ENCODE measurements at places on chromosomes 2 and 18. TPM values are rescaled to one million over a fixed set of nuclear protein-coding genes. Genes with fewer than 3 reads are reported as not detected.

LRP2 gene
- under 0.01 TPM for total RNA-seq

ALS2 gene
- total RNA-seq: 37.6 TPM

CNNM3 gene
- 8.2 TPM for total RNA-seq

MC5R gene
- under 0.01 TPM for total RNA-seq

ANKRD62 gene
- under 0.01 TPM for total RNA-seq

HS6ST1 gene
- 12.8 TPM for total RNA-seq

CHRNA1 gene
- 0.38 TPM for total RNA-seq

CNTNAP5 gene
- total RNA-seq: under 0.01 TPM

ASTL gene
- total RNA-seq: not detected

THUMPD2 gene
- 5.9 TPM for total RNA-seq

GALNT13 gene
- 0.28 TPM for total RNA-seq

TEX44 gene
- total RNA-seq: not detected

FAM168B gene
- total RNA-seq: 99.5 TPM

RRM2 gene
- total RNA-seq: 3.7 TPM

CCDC68 gene
- total RNA-seq: 5.9 TPM

MGAT4A gene
- 0.28 TPM for total RNA-seq

ATOH8 gene
- total RNA-seq: 28.2 TPM

CLEC4F gene
- not detected for total RNA-seq

C18orf54 gene
- 3.1 TPM for total RNA-seq

EPB41L3 gene
- 24.0 TPM for total RNA-seq

SERPINB7 gene
- total RNA-seq: 0.38 TPM

CRACDL gene
- total RNA-seq: not detected
